ENCODE measurements at places on chromosomes 5 and 9.

GRCh38 chr5:35143841-35144240, 86.4 kb downstream of the PRLR start:
- DNase-seq = no peak

DNA sequence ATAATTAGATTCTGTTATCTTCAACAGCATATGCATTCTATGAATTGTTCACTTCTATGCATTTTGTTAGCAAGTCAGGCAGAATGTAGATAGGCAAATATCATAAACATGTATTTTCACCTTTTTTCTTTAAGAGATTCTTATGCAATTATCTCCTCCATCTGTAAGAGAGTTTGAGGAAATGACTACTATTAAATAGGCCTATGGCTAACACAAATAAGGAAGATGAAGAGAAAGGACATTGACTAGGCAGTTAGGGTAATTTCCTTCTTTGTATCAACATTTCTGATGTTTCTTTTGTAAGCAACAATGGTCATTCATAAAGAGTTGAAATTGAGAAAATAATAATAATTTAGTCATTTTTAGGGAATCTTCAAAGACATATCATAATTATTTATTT, 145.2 kb upstream of the CDH12 start:
- DNase-seq = no peak

DNA sequence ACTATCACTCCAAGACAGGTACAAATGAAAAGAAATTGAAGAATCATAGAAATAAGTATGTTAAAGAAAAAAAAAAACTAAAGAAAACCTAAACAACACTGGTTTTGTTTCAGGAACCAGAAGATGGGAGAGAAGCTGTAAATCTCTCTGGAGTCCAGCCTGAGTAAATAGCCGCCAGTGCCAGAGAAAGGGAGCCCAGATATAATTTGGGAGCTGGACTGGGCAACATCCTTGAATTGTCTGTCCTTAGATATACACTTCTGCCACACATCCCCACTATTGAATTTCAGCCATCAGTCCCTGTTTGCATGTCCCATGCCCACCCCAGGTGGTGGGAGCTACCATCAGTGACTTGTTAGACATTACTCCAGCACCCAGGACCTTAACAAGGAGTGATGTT, 979.6 kb downstream of the DTWD2 start:
- no peak for DNase-seq

DNA sequence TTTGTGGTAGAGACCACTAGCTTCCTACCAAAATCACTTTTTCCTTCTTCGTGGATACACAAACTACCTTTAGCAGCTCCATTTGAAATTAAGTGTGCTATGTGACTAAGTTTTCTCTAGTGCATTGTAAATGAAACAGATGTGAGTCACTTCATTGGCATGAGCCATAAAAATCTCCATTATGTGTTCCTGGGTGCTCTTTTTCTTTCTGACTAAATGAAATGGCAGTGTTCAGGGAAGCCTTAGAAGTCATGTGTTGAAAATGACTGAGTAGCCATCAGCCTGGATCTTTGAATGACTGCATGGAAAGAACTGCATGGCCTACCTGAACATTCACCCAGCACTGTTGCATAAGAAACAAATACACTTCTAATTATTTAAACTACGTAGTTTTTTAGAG, 107.9 kb downstream of the NDUFAF2 start:
- DNase-seq = no peak

- no peak for DNase-seq
Observed at GRCh38 chr5:113806904-113807303, 293.4 kb downstream of the YTHDC2 start.

Measured in 8988T (cell line).